ENCODE measurements at places on chromosomes 4 and X.

DNA sequence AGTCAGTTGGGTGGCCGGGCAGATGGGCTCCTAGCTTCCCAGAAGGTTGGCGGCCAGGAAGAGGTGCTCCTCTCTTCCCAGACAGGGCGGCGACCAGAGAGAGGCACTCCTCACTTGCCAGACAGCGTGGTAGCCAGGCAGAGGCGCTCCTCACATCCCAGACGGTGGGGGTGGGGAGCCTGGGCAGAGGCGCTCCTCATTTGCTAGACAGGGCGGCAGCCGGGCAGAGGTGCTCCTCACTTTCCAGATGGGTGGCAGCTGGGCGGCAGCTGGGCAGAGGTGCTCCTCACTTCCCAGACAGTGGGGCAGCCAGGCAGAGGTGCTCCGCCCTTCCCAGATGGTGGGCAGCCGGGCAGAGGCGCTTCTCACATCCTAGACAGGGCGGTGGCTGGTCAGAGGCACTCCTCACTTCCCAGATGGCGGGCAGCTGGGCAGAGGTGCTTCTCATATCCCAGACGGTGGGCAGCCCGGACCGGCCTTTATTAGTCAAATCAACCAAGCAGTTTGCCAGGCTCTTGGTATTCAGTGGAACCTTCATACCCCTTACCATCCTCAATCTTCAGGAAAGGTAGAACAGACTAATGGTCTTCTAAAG lies 13.5 kb upstream of the NONO start:
- DNase-seq, result no peak

DNA sequence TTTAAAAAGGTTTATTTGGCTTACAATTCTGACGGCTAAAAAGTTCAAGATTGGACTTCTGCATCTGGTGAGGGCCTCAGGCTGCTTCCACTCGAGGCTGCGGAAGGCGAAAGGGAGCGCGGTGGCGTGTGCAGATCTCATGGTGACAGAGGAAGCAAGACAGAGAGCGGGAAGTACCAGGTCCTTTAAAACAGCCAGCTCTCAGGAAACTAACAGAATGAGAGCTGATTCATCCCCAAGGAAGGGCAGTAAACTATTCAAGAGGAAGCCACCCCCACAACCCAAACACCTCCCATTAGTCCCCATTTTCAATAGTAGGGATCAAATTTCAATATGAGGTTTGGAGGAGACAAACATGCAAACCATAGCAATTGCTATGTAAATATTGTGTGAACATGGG lies 2144.2 kb upstream of the AGA start:
- DNase-seq, result no peak

- DNase-seq, result no peak
These were observed 12.3 kb downstream of the PNMA6E start for GRCh38 chrX:153388722-153389459.

DNA sequence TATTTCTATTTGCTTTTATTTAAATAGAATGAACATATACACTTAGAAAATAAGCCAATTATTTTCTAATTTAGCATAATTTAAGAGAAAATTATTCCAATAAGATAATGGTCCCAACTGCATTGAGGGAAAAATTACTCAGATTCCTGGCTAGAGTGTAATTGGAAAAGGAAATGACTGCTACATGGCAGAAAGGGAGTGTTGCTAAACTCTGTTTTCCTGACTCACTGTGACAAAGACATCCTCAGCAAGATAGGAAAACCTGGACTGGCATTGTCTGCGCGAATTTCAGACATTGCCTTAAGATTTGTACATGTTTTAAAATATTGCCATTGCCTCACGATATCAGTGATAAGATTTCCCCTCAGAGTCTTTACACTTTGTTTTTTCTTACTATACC lies 8.2 kb downstream of the TNIP3 start:
- DNase-seq, result no peak

GRCh38 chr4:93693141-93693540 lies 135.4 kb upstream of the ATOH1 start:
- DNase-seq, result no peak

DNA sequence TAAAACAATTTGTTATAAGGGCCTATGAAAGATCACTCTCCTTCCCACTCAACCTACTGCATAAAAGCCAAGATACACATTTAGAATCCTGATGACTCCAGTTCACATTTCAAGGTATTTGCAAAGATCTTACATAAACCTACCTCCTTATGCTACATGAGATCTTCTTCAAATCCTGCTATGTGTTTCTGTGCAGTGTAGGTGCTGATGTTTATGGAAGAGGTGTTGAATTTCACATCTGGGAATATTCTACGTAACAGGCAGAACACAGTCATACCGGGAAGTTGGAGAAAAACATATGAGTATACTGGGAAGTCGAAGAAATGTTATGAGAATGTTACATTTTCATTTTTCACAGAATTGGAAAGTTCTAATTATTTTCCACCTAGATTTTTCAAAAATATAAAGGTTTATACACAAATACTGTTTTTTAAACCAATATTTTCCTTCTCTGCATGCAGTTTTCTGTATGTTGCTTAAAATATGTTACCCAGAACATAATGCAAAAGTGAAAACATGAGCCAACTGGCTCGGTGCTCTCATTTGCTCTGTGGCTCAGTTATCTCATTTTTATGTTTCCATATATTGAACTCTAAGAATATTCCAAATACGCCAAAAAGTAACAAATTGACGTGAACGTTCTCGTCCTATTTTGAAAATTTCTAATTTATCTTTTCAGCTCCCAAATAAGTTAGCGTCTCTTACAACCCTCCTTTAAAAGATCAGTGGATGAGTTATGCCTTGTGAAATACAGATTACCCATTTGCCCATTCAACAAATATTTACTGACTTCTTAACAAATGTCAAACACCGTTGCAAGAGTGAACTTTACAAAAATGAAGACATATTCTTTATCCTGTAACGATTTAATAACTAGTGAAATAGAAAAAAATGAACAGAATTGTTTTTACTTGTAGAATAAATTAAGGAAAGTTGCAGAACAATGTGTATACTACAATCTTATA lies 899.3 kb downstream of the STIM2 start:
- DNase-seq, result no peak
